Hematopoietic multipotent progenitor cell treated with erythropoietin and hydrocortisone succinate and interleukin-3 and kit ligand, for 15 days (in vitro differentiated cells): ENCODE measurements at places on chromosomes 7 and 10.

DNA sequence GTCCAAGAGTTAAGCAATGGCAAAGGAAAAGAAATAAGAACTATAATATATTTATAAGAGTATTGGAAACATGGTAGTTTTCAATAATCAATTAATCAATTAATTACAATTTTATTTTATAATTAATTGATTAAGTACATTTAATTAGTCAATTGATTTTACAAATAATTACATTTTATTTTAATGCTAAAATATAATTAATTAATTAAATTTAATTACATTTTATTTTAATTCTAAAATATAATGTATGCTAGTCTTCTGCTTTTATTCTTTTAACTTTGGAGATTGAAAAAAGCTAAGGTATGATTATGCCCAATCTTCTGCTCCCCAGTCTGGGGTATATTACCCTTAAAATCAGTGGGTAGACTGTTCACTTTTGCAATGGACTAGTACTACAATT, 686.8 kb upstream of the LRRTM3 start:
- DNase-seq = no peak

DNA sequence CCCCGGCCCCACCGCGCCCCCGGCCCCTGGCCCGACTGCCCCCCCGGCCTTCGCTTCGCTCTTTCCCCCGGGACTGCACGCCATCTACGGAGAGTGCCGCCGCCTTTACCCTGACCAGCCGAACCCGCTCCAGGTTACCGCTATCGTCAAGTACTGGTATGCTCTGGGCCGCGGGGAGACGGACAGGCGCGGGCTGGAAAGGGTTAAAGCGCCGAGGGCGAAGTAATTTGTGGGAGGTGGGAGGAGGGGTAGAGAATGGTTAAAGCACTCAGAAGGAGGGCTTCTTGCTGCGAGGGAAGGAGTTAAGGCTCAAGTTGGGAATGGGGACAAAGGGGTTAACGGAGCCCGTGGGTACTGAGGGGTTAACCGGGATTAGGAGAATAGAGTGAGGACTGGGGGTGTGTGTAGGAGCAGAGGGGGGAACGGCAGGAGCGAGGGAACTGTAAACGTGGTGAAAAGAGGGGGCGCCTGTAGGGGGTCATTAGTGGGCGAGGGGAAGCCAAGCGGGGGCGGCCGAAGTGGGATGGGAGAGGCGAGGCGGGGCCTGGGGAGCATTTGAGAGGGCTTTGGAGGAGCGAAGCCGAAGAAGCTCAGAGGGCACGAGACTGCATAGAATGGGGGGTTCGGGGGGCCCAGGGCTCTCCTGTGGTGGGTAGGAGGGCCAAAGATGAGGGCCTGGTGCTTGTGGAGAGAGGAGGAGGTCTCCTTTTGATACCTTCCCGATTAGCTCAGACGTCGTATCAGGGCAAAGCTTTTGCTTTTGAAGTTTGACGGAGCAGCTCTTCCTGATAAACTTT, 605 bp downstream of the SUFU start:
- peak; percentile 26 for DNase-seq

DNA sequence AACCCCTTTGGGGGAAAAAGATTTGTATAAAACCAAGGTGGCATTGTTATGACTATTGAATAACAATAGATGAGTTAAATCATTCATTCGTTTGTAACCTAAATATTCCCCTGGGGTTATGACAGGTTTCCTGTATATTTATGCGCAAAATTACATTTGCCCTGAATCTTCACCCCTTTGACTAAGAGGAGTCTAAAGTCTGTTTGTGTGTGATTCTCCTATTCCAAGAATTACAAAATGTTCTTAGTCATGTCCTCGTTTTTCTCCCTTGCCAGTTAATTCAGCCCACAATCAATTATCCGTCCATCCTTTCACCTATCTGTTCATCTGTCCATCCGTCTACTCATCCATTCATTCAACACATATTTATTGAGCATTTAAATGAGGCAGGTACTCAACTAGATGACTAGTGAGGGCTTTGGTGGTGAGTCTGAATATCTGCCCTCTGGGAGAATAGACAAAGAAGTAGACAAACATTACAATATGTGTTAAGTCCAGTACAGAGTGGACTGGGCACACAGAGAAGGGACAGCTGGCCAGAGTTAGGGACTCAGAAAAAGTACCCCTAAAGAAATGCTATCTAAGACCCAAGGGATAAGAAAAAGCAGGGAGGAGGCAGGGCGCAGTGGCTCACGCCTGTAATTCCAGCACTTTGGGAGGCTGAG, 35.6 kb upstream of the TCF7L2 start:
- no peak for DNase-seq

GRCh38 chr10:80457554-80458262, 3.6 kb downstream of the TSPAN14 start:
- no peak for DNase-seq

- DNase-seq = no peak
Measured at GRCh38 chr10:30784524-30784896, 155.0 kb upstream of the LYZL2 start.

DNA sequence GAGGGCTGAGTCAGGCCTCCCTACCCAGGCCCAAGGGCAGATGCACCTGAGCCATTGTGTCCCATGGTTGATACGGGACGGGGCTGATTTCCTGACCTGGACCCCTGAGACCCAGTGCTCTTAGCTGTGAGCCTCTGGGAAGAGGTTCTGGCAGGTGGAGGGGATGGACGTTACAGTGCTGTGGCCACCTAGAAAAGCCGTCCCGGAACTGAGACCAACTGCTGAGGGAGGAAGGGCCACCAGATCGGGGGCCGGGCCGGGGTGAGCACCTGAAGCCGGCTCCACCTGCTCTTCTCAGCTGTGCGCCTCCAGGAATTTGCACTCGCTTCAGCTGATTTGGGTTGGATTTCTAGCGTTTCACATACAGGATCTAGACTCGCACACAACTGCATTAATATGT, 35.4 kb downstream of the CHST12 start:
- DNase-seq = no peak

DNA sequence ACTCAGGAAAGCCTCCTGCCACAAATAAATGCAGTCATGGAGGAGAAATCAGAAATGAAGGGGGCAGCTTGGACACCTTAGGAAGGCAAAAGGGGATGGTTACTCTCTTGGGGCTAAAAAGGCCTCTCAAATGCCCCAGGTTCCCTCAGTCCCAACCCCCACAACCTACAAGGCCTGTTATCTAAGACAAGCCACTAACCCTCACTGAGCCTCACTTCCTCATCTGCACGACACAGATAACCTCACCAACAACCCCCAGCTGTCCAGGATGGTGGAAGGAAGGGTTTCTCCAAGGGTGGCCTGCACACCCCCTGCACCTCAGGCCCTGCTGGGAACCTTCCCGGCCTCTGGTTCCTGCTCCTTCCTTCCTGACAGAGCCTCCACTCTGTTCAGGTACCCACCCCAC, 29.2 kb downstream of the SORBS1 start:
- peak; percentile 96 for DNase-seq

DNA sequence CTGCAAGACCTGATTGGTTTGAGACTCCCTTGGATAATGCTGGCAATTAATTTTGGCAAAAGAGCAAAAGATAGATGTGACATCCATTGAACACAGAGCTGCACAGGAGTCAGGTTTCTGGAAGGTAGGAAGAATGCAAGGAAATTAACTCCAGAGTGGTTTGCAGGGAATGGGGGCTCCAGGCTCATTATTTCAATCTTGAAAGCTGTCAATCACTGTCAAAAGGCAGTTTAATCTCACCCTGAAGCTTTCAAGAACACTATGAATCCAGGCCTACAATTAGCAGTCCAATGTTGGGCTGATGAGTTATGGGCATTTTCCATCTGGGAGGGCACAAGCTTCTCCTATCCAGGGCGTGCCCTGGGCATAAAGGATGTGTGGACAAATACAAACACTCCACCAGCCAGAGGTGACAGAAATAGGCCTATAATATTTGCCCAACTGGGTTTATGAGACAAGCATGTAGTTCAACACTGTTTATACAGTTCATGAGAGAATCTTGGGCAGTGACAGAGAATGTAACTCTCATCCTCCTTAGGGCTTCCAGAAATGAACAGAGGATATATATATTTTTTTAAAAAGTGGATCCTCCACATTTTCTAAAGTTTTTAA, 80.5 kb downstream of the KCNMA1 start:
- no peak for DNase-seq

GRCh38 chr10:131692176-131692575, 208.6 kb upstream of the PPP2R2D start:
- DNase-seq = no peak

DNA sequence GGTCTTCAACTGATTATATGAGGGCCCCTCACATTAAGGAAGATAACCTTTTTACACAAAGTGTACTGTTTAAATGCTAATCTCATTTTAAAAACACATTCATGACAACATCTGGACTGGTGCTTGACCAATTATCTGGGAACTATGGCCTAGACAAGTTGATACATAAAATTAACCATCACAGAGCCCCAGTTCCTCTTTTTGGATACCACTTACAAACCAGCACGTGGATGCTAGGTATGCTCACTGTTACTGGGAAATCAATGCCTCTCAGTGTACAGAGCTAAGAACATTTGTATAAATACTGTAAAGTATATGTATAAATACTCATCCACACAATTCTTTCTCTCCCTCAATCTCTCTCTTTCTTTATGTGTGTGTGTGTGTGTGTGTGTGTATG, 1217.8 kb upstream of the LRRTM3 start:
- DNase-seq = no peak

- DNase-seq = no peak
Measured at GRCh38 chr7:55539380-55539779, 32.9 kb downstream of the VOPP1 start.

- no peak for DNase-seq
Measured at GRCh38 chr10:77005871-77006270, 631.7 kb downstream of the KCNMA1 start.

DNA sequence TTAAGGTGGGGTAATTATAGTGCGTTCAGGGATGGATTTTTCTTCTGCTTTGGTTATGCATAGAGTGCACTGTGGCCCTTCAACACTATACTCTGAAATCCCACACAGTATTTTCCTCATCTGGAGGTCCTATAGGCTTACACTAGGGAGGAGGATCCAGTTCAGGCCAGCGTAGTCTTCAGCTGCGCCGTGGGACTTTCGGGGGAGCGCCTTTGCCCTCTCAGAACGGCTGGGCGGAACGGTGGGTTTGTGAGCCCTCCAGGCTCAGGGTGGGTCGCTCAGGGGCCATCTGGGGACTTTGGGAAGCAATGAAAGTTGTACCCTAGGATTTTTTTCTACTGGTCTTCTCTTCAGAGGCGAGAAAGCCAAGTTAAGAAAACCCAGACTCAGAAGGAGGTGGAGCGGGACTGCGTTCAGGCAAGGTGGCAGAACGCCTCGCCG, 652 bp upstream of the VPS26A start:
- DNase-seq = no peak

GRCh38 chr10:131575877-131576276, 264.4 kb upstream of the TCERG1L start:
- no peak for DNase-seq

GRCh38 chr7:35505066-35505465, 189.9 kb downstream of the HERPUD2 start:
- DNase-seq = no peak

DNA sequence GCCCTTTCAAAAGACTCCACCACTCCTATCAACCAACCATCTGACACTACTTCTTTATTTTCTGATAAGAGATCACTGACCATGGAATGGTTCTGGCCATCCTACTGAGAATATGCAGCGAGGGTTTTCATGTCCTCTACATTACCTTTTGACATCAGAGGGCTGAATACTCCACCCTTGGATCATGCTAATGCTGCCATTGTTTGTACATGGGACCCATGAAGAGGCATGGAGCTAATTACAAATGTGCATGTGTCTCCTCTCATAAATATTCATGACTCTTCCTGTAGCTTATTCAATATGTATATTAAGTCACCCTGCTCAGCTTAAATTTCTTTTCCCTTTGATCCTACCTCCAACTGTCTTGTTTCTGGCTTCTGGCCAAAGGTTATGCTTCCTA, 1065.8 kb upstream of the GHITM start:
- DNase-seq = no peak

- DNase-seq = no peak
Measured at GRCh38 chr10:48768926-48769325, 84.3 kb downstream of the WDFY4 start.

DNA sequence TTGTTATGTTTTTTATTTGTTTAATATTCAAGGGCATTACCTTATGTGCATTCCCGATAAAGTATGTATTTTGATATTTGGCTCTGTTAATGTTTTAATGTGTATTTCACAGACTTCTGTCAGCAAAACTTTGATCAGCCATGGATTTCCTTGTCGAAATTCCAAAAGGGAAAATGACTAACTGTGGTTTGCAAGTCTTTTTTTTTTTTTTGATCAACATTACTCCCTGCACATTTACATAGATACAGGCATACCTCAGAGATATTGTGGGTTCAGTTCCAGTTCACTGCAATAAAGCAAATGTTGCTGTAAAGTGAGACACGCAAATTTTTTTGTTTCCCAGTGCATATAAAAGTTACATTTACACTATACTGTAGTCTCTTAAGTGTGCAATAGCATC, 351.9 kb downstream of the CXCL12 start:
- no peak for DNase-seq

- DNase-seq = no peak
Measured at GRCh38 chr10:90504172-90504571, 353.7 kb downstream of the HTR7 start.

GRCh38 chr10:47322300-47323061, at the start of gene GDF2:
Gene GDF2, plus strand, starts transcription at chr10:47322454. Its CDS starts 215 bp downstream, at chr10:47322669.
- no peak for DNase-seq

- DNase-seq = no peak
Measured at GRCh38 chr10:81569488-81569887, 305.5 kb upstream of the NRG3 start.

DNA sequence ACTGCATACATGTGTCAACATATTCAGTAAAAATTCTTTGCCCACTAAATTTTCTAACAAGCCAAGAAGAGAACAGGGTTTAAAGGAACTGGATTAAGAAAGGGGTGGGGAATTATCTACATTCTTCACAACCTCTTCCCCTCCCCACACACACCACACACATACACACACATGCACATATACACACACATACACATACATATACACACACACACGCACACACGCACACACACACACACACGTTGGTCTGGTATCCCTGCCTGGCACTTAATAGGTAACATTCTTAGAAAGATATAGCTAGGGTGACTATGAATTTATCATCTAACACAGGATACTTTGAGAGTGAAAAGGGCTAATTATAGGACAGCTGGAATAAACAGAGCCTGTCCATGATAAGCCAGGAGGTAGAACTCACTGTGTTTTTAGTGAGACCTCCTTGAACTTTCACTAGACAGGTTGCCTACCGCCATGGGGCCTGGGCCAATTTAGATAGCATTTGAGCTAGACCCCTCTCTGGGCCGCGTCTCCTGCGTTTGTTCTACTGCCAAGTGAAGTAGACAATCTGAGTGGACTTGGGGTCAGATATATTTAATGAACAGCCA, 33.1 kb upstream of the EPC1 start:
- no peak for DNase-seq

GRCh38 chr7:71112436-71112835, 19.5 kb upstream of the GALNT17 start:
- DNase-seq = no peak
